ENCODE measurements at places on chromosomes 6 and 20.

DNA sequence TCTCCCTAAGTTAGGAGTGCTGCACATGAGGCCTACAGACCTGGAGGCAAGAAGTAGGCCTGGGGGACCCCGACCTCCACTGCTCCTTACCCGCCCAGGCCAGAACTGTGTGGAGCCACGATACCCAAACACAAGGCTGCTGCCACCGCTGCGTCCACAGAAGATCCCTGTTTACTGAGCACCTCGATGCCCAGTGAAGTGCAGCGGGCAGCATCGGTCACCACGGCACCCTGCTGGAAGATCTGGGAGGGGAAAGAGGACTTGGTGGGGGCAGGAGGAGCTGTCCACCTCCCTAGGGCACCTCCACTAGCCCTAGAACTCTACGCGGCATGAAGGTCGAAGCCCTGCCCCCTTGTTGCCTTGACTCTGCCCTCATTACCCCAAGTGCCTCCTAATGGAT is 9.9 kb downstream of the GGT7 start:
- no peak for DNase-seq

DNA sequence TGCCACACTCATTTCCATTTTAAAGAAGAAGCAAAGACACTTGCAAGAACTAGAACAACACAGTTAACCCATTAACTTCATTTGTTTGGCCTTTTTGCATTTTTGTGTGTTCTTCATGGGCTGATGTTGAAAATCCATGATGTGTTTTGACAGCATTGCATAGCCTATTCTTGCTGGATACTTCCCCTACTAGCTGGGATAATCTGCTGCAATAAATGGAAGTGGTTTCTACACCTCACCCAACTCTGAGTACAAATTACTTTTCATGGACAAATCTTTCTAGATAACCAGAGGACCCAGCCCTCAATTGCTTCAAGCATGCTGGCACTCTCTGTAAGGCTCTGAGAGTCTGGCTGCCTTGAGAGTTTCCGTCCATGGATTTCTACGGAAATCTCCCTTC is 26.5 kb downstream of the CST9L start:
- no peak for DNase-seq

- peak; percentile 64 for DNase-seq
Observed at GRCh38 chr20:62603021-62603906, 39.0 kb upstream of the SLCO4A1 start.

DNA sequence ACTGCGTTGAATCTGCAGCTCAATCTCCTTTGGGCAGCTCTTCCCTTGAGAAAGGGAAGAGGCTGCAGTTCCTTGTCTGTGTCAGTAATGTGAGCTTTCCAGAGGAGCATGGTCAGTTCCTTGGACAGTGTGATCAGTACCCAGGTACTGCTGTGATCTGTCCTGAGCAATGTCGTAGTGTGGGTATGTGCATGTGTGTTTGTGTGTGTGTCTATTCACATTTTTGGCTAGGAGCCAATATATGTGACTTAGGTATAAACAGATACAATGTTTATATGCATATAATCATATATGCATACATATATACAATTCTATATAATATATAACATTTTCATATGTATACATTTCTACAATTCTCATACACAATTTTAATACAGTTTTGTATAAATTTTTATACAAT is 85.4 kb upstream of the OLIG3 start:
- DNase-seq: no peak

DNA sequence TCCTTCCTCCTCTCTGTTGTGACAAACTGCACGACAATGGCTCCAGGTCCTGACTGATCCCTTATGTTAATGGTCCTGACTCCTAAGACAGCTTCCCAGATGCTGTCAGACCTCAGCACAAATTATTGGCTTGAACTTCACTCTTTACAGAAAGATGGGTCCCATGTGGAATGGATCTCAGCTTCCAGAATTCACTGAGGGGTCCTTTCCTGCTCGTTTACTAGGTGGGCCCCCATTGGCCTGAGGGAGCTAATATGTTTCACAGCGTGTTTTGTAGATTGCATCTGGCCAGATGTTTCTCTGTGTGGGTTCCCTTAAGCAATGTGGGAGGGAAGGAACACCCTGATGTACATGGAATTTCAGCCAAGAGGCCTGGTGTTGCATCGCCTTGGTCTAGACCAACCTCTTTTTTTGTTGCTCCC is 826.6 kb downstream of the MAFB start:
- DNase-seq: no peak

DNA sequence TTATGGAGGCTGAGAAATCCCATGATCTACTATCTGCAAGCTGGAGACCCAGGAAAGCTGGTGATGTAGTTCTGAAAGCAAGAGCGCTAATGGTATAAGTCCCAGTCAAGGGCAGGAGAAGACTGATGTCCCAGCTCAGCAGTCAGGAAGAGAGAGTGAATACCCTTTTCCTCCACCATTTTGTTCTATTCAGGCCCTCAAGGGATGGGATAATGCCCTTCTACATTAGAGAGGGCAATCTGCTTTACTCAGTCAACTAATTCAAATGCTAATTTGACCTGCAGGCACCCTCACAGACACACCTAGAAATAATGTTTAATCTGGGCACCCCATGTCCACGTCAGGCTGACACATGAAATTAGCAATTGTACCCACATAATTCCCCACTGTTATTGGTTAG is 10.8 kb upstream of the FYN start:
- DNase-seq: no peak

DNA sequence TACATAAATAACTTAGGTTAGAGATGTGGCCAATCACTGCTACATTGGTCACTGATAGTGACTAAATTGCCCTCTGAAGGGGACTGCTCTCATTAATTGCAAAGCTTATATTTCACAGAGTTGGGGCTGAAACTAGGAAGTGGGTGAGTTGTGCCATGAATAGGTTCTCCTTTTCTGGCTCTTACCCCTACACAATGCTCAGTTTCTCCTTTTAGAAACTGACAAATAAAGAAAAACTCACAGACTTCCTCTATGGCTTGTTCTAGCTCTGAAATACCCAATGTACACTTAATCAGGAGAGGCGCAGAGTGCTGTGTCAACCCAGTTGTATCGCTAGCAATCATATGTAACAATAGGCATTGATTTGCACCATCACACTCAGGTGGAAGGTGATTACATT is 41.2 kb upstream of the PROKR2 start:
- no peak for DNase-seq

DNA sequence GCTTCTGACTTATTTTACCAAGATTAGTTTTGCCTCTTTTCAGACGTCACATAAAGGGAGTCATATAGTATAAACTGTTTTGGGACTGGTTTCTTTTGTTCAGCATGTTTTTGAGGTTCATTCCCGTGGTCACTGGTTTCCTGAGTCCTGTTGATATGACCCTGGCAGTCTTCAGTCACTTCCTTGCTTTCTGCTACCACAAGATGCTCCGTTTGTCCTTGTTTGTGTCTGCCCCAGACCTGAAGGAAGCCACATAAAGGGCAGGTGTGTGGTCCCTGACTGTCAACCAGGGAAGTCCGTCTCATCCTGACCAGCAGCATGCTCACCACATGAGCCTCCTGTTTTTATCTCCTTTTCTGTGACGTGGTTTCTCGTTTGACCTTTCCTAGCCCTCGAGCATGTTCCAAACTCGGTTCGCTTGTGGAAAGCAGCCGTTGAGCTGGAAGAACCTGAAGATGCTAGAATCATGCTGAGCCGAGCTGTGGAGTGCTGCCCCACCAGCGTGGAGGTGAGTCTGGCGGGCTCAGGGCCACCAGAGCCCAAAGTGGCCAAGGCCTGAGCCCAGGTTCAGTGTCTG is 26.1 kb upstream of the C20orf204 start:
- no peak for DNase-seq

DNA sequence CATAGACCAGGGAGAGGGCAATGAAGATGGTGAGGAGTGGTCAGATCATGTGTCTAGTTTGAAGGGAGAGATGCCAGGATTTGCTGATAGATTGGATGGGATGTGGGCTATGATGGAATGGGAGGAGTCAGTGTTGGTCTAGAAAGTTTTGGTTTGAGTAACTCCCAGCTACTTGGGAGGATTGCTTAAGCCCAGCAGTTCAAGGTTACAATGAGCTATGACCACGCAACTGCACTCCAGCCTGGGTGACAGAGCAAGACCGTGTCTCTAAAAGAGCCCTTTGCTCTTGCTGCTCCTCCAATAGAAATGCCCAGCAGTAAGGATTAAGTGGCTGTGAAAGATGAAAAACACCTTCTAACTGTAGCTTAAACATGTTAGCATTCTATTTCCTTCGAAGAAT is 18.2 kb upstream of the LAMP5 start:
- no peak for DNase-seq

- peak; percentile 94 for DNase-seq
Observed at GRCh38 chr6:132131758-132132157, 180.6 kb upstream of the CCN2 start.

DNA sequence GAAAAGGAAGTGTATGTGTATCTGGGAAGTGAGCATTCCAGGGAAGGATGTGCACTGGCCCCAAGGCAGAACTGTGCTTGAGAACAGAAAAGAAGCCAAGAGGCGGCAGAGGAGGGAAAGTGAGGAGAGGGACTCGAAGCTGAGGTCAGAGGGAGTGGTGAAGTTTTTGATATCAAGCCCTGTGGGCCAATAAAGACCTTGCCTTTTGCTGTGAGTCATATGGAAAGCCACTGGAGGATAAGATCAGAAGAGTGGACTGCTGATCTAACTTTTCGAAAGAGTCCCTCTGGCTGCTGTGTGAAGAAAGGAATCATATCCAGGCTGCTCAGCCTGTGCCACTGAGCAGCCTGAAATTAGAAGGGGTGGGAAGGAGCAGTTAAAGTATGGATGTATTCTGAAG is 99.4 kb downstream of the EYA4 start:
- DNase-seq: no peak

GRCh38 chr20:363319-364078 is 16.6 kb downstream of the NRSN2 start:
- DNase-seq: no peak

- no peak for DNase-seq
Observed at GRCh38 chr6:1773700-1774099, 164.0 kb downstream of the FOXC1 start.

- peak; percentile 94 for DNase-seq
Observed at GRCh38 chr6:31763619-31763940, 1.1 kb downstream of the SAPCD1 start.

- DNase-seq: peak; percentile 15
Observed at GRCh38 chr6:79544299-79544927, 7.2 kb upstream of the LCA5 start.

GRCh38 chr6:26568601-26569432 is 27.9 kb upstream of the ABT1 start:
- DNase-seq: peak; percentile 84

DNA sequence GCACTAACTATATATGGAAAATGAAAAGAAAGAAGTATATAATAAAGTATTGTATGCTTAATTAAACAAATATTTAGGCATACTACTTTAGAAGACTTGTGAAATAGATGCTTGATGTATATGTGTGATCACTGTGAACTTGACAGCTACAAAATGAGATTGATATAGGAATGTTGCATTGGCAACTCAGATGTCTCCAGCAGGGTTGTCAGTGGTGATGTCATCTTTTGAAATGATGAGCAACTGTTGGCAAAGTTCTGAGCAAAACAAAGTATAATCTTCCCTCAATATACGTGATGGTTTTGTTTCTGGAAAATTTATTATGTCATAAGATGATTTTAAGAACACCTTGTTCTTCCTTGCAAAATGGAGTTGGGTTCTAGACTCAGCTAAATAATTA is 133.8 kb downstream of the ARID1B start:
- no peak for DNase-seq

DNA sequence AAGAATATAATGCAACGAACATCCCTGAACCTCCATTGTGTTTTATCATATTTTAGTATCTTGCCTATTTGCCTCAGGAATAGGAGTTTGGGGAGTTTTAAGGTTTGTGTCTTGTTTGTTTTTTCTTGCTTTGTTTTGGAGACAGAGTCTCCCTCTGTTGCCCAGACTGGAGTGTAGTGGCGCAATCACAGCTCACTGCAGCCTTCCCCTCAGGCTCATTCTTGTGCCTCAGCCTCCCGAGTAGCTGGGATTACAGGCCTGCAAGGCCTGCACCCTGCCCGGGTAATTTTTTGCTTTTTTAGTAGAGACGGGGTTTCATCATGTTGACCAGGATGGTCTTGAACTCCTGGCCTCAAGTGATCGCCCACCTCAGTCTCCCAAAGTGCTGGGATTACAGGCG is 63.3 kb upstream of the CARMIL1 start:
- no peak for DNase-seq

DNA sequence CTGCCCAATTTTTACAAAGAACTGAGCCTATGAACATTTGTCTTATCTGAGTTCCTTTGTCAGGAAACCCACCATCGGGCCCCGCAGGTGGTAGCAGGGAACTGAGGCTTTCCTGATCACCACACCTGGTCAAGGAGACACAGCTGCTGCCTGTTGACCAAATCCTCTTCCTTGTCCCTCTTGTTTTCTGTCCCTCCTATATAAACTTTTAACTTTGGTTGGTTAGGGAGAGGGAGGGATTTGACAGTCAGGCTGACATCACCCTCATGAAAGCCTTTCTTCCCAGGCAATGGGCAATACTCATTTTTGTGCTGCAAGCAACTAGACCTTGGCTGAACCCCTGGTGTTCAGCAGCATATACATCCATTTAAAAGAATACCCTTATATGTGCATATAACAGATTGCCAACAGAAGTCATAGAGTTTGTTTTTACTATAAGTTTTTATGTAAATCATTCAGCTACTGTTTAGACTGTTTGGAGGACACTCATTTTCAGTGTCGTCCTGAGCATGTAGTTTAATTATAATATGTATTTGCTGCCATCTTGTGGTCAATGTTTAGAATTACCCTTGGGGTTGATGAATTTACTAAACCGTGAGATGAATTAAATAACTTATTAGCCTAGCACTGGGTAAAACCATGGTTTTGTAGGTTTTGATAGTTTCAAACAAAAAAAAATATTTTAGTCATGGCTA is 17.0 kb downstream of the CRISP1 start:
- peak; percentile 49 for DNase-seq

GRCh38 chr6:38509713-38510112 is 130.0 kb downstream of the BTBD9 start:
- peak; percentile 49 for DNase-seq

GRCh38 chr6:45634231-45634630 is 256.5 kb upstream of the SUPT3H start:
- DNase-seq: no peak

- DNase-seq: peak; percentile 80
Observed at GRCh38 chr20:33373735-33374605, 27.3 kb downstream of the CDK5RAP1 start.

- peak; percentile 68 for DNase-seq
Observed at GRCh38 chr6:89311853-89312531, 3.1 kb downstream of the GABRR2 start.

DNA sequence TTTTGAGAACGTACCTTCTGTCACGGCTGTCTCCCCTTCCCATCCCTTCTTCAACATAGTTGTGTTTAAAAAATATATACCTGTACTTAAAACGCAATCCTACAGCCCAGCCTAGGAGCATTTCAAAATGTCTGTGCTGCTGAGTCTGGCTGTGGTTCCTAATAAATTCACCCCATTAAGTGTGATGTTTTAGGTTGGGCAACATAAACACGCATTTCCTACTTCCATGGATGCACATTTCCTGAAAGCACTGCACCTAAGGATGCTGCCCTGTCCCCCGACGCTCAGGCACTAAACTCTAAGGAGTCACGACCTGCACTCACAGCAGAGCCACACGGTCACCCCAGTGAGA is 1.2 kb downstream of the REV3L start:
- DNase-seq: no peak

- DNase-seq: peak; percentile 22
Observed at GRCh38 chr6:138240476-138241245, 22.4 kb upstream of the PBOV1 start.

GRCh38 chr6:144339859-144340452 is 54.8 kb downstream of the UTRN start:
- no peak for DNase-seq

All from AG08395 (cell line).